ENCODE measurements at places on chromosomes 6 and 20.

DNA sequence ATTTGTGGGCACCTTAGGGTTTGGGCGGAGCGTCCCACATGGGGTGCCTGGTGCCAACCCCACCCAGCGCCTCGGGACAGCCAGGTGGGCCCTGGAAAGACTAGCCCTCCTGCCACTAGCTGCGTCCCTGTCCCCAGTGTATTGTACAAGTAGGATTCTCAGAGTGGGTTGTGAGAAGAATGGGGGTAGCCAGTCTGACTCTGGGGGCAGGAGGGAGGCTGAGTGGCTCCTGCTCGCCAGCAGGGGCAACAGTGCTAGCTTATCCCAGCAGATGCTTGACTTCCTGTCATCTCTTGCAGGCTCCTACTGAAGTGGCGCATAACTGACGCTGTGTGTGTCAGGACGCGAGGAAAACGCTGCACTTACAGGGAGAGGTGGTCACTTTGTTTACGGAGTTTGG is 9.3 kb downstream of the PSMA7 start:
- DNase-seq = peak; percentile 40

- no peak for DNase-seq
Measured at GRCh38 chr6:114121913-114122662, 151.1 kb upstream of the HDAC2 start.

DNA sequence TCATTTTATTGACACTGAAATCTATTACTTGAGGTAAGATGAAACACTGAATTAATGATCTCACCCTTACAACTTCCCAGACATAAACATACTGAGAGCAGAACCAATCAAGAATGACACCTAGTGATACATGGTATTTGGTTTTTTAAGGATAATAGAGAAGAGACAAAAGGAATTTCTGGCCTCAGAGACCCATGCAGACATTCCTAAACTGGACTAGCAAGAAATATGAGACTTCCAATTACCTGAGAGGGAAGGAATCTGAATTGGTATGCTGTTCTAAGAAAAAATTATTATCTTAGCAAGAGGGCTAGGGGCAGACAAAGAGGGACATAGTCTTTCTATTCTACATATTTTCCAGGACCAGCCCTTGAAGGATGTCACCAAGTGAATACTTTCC is 141.1 kb downstream of the BMP5 start:
- no peak for DNase-seq

DNA sequence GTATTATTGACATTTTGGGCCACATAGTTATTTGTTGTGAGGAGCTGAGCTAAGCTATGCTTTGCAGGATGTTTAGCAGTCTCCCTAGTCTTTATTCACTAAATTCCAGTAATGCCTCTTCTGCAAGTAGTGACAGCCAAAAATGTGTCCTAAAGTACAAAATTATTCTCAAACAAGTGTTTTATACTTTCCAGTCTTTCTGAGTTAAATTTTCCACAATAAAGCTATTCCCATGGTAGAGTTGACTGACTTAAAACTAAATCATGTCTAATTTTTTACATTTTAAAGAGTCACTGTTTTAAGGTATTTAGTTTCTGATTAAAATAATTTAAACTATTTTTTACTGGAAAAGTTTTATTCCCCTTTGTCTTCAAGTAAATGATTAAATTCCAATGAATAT is 717.8 kb upstream of the HS3ST5 start:
- no peak for DNase-seq

GRCh38 chr6:46894433-46894832 is 27.3 kb downstream of the ADGRF5 start:
- no peak for DNase-seq

GRCh38 chr20:14955399-14955798 is 618.0 kb upstream of the FLRT3 start:
- DNase-seq = no peak

DNA sequence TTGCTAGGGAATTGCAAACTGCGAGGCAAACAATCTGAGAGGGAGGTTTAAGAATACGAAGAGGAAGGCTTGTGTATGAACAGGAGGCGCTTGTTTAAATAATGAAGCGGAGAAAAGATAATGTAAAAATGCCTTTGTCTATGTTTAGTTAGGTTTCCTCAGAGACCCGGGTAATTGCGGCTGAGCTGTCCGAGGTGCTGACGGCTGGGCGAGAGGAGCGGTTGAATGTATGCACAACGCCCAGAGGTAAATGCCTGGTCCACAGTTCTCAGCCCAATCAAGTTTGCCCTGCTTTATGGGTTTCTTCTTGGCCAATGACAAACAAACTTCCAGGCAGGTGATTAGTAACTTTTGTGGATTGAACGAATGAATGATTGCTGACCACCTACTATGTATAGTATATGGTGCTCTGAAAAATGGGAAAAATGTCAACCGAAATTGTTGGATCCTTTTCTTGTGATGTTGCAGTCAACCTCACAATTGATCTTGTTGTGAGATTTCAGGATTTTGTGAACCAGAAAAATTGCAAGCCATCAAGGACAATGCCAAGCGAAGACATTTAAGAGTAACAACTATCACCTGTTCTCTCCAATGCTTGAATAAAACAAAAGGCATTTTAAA is 38.3 kb upstream of the SLC32A1 start:
- peak; percentile 29 for DNase-seq

DNA sequence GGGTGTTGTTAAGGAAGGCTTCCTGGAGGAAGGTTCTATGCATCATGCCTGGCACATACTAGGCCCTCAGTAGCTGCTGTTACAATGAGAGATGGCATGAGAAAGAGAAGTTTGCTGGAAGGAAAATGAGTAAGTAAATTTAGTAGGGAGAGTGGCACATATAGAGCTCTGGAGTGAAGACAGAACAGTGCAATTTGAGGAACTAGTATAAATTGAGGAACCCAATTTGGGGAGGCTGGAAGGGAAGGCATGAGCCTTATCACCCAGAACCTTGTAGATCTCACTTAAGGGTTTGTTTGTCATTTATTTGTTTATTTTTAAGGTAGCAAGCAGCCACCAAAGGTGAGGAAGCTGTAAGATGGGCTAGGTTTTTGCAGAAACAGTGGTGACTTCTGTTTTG is 87.1 kb upstream of the SCGN start:
- no peak for DNase-seq

DNA sequence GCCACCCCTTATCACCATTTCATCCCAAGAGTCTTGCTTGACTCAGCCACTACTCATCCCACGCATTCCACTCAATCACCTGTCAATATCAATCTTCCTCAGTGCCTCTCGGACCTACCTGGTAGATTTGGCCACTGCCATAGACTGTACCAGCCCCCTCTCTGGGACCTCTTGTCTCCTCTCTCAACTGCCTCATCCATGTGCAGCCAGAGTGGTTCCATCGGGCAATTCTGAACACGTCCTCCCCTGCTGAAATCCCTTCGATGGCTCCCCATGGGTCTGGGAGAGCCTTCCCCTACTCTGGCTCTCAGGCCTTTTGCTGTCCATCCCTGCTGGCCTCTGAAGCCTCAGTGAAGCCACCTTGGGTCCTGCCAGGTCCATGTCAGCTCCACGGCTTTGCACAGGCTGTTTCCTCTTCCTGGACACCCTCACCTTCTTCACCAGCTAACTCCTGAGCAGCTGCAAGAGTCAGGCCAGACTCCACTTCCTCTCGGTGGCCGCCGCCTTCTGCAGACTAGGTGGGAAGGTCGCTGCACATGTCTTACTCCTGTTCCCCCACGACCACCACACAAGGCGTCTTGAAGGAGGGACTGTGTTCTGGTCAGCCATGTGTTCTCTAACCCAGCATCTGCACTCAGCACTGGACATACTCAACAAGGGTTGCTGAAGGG is 120.4 kb downstream of the TOX2 start:
- no peak for DNase-seq

- no peak for DNase-seq
Measured at GRCh38 chr6:16292942-16293341, 54.6 kb downstream of the GMPR start.

- DNase-seq = no peak
Measured at GRCh38 chr6:166460473-166461437, 78.0 kb upstream of the MPC1 start.

DNA sequence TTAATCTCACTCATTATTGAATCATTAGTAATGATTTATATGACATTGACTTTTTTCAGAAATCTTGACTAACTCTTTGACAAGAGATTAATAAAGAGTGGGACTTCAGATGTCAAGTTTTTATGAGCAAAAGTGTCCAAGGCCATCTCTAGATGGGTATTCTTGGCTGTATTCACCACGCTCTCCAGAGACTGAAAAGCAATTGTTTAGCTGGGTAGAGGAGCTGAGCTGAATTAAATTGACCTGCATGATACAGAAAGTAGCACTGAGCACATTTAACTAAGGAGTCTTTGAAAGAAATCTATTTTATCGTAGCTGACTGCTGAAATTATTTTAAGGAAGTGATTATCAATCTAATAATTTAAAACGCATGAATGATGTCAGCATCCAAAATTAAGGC is 89.4 kb downstream of the LINC00237 start:
- DNase-seq = no peak

GRCh38 chr6:48535582-48536009 is 424.6 kb upstream of the PTCHD4 start:
- DNase-seq = no peak

- no peak for DNase-seq
Measured at GRCh38 chr6:76592566-76592965, 520.1 kb upstream of the IMPG1 start.

GRCh38 chr6:149079911-149080491 is 237.5 kb upstream of the TAB2 start:
- peak; percentile 22 for DNase-seq

DNA sequence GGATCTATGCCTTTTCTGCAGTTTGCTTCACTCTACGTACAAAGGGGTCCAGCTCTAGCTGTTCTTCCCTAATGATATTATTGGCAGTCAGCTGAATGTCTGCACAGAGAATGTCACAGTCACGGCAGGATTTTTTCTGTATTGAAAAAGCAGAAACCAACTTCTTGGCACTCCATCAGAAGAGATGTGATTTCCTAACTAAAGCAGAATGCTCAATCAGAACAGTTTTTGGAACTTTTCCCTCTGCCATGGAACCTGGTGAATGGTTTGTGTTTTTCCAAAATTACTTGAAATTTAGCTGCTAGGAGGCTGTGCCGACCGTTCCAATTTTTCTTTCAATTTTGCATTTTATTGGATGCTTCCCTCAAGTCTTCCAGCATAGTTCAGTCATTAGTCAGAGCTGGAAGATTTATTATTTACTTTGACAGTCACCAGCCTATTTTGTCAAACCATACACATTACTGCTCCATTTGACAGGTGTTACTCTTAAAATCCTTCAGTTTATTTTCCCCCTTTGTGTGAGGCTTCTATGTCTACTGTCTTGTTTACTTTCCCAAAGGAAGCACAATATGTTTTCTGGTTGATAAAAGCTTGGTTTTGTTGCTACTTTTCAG is 259.6 kb upstream of the EPHA7 start:
- no peak for DNase-seq

GRCh38 chr20:52727740-52728456 is 244.3 kb upstream of the TSHZ2 start:
- DNase-seq = no peak

- no peak for DNase-seq
Measured at GRCh38 chr6:46023216-46023915, 7.7 kb upstream of the CLIC5 start.

GRCh38 chr6:113388996-113389395 is 468.1 kb upstream of the MARCKS start:
- no peak for DNase-seq

GRCh38 chr6:48068278-48069251 is 42.4 kb downstream of the PTCHD4 start:
- DNase-seq = no peak

DNA sequence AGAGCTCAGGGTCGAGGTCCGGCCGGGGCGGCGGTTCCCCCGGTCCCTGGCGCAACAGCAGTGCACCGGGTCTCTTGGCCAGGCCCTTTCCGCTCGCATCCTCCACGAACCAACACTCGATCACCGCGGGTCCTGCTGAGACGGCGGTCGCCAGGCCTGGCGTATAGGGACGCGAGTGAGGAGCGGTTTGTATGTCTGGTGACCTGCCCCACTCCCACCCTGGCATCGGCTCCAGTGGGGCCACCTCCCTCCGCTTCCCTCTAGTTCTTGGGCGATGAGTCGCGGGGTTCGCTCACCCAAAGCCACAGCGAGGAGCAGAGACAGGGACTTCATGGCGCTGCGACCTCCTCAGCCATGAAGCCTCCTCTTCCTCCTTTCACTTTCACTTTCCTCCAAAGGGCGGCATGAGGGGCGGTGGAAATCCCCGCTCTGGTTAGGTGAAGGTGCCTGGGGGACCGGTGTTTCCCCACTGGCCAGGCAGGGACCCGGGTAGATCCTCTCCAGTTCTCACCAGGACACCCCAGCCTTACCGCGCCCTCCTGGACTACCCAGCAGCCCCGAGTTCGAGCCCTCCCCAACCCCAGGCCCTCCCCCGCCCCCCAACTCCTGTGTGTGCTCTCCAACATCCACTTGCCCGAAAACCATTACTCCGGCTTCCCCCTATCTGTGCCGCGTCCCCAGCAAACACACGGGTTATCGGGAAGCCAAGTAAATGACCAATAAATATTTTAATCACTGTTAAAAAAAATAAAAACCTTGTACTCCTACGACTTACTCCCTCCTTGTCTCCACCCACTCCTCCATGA is at the start of gene TAPBP:
TSS of gene TAPBP (minus strand) at position 370 of the 806 bp plus-strand sequence. CDS start at position 333, 37 bp downstream.
- peak; percentile 68 for DNase-seq

DNA sequence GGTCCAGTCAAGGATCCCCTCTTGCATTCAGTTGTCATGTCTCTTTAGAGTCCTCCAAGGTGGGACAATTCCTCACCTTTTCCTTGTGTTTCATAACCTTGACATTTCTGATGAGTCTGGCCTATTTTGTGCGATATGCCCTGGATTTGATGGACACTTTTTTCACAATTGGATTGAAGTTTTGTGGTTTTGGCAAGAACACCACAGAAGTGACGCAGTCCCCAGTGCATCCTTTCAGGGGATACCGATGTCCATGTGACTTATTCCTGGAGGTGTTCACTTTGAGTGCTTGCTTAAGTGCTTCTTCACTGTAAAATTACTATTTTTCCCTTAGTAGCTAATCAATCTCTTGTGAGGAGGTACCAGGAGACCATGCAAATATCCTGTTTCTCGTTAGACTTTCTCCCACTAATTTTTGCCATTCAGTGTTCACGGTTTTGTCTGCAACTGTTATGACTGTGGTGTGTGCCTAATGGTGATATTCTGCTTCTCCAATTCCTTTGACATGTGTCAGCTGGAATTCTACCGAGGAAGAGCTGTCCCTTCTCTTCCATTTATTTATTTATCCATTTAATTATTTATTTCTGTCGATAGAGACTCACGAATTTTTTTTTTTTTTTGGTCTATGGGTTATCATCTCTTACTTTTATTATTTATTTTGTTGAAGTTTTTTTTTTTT is 30.8 kb downstream of the BPIFB4 start:
- DNase-seq = no peak

DNA sequence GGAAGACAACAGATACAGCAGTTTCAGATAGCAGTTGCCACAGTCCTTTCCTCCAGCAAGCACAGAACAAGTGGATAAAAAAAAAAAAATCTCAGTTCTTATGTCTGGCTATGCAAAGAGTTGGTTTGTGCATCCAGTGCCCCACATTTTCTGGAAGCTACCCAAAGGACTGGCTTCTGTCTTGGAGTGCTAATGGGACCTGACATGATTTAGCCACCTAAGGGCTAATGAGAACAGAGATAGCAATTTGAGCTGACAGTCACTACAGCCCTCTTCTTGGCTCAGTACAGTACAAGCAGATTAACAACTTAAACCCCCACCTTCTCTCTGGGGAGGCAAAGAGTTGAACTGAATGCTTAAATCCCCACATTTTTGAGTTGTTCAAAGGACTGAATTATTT is 976.8 kb downstream of the TBC1D32 start:
- DNase-seq = no peak
